Kasumi-1 (cell line): ENCODE measurements at places on chromosomes 7 and 10.

DNA sequence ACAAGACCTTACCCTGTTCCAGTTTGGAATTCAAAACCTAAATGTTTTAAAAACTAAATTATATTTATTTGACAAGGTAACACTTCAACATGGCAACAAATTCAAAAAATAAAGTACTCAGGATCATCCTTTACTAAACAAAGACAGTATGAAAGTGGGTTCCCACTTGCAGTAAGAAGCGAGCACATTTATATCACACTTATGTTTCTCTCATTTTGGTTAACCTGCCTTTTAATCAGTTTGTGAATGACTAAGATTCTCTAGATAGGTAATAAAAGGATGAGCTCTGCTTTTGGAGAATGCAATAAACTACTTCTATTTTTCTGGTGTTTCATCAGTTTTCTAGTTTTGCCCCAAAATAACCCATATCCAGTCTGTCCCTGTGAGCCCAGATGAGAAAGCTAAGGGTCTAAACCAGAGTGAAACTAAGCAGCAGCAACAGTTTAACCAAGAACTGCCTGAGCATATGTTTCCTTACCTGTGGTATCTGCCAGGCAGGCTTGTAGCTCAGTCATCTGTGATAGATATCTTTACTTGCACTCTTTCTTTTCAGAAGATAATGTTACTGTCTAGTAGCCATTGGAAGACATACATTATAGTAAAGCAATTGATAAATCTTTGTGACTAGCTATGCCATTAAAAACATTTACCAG lies 64.1 kb downstream of the ABLIM1 start:
- no peak for DNase-seq

GRCh38 chr7:36037121-36037662 lies 115.9 kb upstream of the EEPD1 start:
- no peak for DNase-seq

DNA sequence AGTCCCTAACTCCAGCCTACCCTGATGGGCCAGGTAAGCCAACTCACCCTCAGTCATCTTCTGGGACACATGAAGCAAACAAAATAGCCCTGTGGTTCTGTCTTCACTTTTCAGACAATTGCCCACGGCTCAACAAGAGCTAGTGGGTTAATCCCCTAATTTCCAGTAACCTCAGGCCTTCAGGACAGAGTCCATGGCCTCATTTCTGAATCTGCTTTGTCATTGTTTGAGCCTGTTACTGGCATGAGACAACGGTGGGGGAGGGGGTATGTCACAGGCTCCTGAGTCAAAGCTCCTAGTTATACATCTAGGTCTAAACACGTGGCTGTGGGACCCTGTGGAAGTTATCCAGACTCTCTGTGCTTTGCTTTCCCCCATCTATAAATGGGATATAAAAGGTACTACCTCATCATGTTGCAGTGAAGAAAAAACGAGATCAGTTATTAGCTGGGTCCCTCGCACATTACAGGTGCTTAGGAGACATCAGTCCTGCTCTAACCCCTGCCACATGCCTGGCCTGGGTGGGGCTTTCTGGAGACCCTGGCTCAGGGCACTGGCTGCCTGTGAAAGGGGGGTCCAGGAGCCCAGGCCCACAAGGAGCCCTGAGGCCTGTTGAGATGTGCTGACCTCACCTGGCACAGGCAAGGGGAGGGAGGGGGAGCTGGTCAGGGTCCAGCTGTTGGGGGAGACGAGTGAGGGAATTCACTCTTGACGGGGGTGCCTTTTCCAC lies 16.5 kb downstream of the MAT1A start:
- DNase-seq = no peak

DNA sequence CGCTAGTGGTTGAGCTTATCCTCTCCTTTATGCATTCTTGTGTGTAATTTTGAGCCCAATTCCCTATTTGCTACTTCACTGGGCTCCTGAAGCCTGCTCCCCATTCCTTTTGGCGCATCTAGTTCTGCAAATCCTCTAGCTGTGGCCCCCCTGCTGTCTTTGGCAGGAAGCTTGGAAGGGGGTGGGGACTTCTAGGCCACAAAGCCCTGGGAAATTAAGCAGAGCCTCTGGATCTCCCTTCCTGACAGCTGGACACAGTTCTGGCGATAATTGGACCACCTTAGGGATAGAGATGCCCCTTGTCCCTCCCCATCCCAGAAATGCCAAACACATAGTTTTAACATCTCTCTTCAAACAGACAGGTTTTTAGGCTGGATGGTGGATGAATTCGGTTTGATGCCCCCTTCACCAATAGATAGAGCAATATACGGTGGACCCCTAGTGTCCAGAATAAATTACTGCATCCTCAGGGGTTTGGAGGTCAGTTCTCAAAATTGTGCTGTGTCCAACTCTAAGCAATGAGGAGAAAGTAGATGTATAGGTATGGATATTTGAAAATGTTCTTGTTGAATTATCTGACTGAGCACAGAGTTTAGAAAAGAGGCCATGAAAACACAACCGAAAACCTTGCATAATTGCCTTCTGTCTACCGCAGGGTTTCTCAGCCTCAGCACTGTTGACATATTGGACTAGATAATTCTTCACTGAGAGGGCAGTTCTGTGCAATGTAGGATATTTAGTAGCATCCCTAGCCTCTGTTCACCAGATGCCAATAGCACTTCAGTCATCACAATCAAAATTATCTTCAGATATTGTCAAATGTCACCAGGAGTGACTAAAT lies 75.5 kb downstream of the PAPSS2 start:
- peak; percentile 67 for DNase-seq

- no peak for DNase-seq
These were observed 226.9 kb downstream of the TNS3 start for GRCh38 chr7:47354831-47355541.

DNA sequence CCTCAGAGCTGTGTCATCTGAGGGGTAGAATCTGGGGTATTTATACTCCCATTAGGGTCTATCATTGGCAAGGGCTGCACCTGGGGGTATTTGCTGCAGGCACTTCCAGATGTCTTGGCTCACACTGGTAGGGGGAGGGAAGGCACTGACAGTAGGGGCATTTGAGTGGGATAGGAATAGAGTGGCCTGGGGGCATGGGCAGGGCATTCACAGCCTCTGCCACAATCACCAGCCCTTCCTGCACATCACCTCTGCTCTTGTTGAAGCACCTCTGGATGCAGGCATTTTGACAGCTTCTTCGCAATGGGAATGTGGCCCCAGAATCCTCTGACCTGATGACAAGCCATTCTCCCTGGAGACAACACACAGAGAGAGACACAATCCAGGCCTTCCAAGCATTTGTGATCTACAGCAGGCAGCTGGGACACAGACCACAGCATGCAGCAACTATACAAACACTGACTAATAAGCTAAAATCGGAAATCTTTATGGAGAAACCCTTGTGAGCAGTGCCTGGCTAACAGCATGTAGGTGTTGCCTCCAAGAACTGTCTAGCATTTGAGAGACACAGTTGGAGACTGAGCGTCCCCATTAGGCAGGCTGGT lies 178.5 kb downstream of the KCNMA1 start:
- no peak for DNase-seq

GRCh38 chr7:44757739-44758138 lies 9.1 kb downstream of the ZMIZ2 start:
- no peak for DNase-seq

- DNase-seq = no peak
These were observed 1.2 kb downstream of the MACROH2A2 start for GRCh38 chr10:70053841-70054288.

DNA sequence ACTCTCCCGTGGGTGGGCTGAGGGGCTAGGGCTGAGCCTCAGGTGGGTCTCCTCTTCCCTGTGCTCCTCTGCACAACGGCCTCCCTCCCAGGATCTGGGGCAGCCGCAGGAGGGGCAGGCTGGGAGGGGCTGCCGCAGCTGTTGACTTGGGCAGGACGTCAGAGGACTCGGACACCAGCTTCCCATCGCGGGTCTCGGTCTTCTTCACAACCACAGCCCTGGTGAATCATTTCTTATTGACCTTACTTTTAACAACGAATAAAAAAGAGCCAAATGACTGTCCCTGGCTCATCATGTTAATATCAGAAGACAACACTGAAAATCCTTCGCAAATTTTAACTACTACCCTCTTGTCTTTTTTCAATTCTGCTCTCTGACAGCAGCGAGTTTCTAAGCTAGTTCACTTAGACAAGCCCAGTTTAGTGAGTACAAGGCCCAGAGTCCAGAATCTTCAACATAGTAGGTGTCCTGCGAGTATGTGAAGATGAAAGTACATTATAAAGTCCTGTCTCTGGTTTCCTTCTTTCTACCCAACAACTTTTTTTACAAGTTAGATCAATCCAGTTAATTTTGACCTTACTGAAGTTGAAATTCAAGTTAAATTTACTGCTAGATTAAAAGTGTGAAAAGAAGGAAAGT lies 32.4 kb downstream of the CTNNA3 start:
- no peak for DNase-seq

- DNase-seq = peak; percentile 94
These were observed at the start of gene CEP55 for GRCh38 chr10:93496322-93497041. Gene CEP55 (plus strand): TSS chr10:93496612. CDS start chr10:93500052, 3,440 bp downstream.

- DNase-seq = no peak
These were observed 243.0 kb downstream of the POLR1F start for GRCh38 chr7:19465861-19466260.
